ENCODE measurements at places on chromosomes 6 and 20. TPM values are rescaled to one million over a fixed set of nuclear protein-coding genes. Genes with fewer than 3 reads are reported as not detected.
A peak's percentile ranks its signal among the peaks of the same experiment; 100 is the strongest.

Gene TP53RK
- total RNA-seq: 6.4 TPM

Gene MLIP
- 319 TPM for total RNA-seq

Gene HSPA1B
- total RNA-seq: 221 TPM

Gene SMOC2
- total RNA-seq: 37.2 TPM

Gene MUC21
- total RNA-seq: not detected

Gene SLC17A2
- total RNA-seq: not detected

Gene WFDC10B
- not detected for total RNA-seq

Gene LY6G6C
- total RNA-seq: not detected

Gene C6orf15
- total RNA-seq: not detected

Gene OR2B6
- not detected for total RNA-seq

Gene C20orf141
- not detected for total RNA-seq

Gene SLC22A2
- not detected for total RNA-seq

Gene SLC17A1
- not detected for total RNA-seq

Gene RIPPLY2
- total RNA-seq: not detected

Gene LST1
- 5.4 TPM for total RNA-seq

DNA sequence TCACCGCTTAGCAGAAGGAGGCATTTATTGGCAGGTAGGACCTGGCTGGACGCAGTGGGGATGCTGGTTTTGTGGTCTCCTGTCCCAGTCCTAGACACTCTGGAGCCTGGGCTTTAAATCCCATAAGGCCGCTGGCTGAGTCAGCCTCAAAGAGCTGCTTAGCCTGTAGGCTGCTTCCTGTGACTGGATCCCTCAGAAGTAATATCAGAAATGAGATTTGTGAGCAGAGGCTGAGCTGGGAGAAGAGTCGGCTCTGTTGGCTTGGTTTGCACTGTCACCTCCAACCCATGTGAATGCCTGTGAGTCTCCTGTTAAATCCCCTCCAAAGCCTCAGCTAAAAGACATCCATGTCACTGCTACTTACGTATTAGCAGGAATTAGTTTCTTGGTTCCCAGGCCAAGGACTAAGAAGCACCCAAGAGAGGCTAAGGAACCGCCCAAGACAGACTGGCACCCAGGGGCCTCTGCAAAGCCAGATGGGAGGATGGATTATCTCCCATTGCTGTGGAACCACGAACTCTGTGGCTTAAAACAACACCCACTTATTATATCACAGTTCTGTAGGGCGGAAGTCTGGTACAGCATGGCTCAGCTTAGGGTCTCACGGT lies 289.4 kb downstream of the CDC5L start:
- DNase-seq: no peak

DNA sequence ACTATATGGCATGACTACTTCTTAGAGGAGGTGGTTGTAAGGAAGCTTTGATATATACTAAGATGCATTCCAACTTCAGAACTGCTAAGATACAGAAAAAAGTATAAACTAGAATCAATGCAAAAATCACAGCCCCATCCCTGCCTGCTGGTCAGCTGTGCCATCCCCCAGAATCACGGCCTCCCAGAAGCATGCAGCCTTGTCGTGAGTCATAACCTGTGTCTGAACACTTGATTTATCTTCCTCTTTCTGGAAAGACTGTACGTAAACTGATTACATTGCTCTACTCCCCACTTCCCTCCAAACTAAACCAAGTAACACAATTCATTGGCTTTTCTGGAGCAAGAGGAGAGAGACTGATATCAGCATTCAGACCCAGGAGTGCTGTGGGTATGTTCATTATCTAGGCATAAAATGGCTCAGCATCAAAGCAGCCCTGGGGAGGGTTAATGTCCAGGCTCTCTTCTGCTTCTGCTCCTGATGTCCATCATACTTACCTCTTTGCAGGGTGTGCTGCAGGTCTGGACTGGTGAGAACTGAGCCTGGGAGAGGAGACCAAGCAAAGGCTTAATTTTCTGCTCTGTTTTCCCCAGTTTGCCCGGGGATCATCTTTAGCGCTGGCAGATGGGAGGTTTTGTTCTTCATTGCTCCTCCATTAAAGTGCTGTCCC lies 18.4 kb downstream of the SCP2D1 start:
- no peak for DNase-seq

DNA sequence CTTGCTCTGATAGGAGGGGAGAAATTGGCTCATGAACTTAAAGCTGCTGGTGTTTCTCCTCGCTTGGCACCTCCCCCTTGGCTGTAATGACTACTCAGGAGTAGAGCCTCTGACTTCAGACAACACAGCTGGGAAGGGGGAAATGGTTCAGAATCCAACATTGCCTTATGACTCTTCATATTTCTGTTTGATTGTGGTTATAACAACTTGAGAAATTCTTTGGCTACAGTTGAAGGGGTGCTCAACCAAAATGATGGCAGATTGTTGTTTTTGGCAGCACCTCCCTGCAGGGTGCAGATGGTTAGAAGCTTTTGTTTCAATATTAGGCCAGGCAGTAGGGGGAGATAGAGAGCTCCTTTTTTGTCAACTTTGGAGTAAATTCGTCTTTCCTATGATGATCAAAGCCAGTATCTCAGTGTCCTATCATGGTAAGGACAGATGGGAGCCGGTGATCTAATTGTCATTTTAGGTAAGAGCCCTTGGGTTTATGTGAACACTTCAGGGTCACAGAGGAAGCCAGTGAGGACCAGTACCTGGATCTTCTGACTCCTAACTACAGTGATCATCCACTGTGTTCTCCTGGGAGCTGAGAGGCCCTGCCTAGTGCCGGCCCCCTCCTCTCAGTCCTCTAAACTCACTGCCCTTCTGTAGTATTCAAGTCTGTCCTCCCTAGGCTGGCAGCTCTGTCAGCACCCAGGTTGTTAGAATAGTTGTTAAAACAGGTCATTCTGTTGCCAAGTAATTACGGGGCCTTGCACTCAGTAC lies 39.9 kb downstream of the RPRD1B start:
- DNase-seq: no peak

GRCh38 chr6:25363427-25363826 lies 84.3 kb downstream of the CARMIL1 start:
- no peak for DNase-seq

DNA sequence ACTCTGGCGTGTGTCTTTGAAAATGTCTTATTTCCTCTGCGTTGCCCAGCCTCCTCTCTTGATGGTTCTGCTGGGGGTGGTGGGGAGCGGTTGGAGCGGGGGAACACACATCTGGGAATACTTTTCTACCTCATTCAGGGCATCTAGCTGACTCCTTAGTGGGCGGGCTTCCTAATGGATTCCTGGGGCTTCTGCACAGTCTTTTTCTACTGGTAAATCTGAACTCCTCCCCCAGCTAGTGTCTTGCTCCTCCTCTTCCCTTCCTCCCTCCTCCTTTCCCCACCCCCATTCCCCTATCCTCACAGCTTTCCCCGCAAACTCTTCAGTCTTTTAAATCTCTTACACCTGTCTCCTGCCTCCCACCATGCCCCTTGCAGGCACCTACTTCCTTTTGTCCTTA lies 74.4 kb downstream of the PRL start:
- no peak for DNase-seq

GRCh38 chr6:12149944-12150510 lies 137.9 kb downstream of the HIVEP1 start:
- DNase-seq: no peak

DNA sequence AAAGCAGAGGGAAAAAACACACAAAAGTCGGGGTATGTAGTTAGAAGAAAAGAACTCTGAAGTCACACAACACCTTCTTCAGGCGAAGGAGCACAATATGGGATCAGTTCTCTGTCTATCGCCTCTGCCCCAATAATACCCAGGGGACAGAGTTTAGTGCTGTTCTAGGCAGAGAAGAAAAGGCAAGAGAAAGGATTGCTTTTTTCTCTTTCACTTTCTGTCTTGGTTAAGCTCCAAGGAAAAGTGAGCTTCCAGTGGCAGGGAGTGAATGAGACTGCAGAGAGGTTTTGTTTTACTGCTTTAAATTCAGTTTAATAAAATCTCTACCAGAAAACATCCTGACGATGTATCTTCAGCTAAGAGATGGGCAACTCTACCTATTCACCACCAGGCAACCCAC lies 86.6 kb upstream of the STXBP5 start:
- no peak for DNase-seq

DNA sequence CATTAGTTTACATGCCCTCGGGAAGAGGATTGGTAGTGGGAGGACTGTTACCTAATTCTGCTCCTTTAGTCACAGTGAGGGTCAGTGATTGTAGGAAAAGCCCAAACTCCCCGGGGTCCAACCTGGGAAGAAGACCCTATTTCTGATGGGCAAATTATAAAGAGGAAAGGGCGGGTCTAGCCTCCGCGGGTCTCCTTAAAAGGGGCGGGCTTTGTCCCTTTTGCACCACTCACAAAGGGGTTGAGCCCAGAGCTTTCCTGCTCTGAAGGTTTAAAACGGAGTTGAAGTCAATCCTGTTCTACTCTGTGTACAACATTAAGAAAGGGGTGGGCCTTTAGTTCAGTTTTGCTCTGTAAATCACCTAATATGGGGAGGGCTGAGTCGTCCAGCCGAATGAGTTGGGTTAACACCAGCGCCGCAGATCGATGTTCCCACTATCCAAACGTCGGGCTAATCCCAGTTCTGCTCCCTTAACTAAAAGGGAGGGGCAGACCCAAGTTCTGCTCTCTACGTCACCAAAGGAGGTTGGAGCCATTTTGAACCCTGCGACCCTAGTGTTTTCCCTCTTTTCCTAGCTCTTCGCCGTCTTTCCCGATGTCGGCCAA lies 920 bp upstream of the RNF5 start:
- no peak for DNase-seq

- DNase-seq: no peak
Measured at GRCh38 chr6:165082636-165083035, 226.8 kb downstream of the C6orf118 start.

- no peak for DNase-seq
Measured at GRCh38 chr6:134065706-134066105, 13.3 kb upstream of the SLC2A12 start.

GRCh38 chr6:98107801-98108200 lies 726.6 kb upstream of the POU3F2 start:
- no peak for DNase-seq

DNA sequence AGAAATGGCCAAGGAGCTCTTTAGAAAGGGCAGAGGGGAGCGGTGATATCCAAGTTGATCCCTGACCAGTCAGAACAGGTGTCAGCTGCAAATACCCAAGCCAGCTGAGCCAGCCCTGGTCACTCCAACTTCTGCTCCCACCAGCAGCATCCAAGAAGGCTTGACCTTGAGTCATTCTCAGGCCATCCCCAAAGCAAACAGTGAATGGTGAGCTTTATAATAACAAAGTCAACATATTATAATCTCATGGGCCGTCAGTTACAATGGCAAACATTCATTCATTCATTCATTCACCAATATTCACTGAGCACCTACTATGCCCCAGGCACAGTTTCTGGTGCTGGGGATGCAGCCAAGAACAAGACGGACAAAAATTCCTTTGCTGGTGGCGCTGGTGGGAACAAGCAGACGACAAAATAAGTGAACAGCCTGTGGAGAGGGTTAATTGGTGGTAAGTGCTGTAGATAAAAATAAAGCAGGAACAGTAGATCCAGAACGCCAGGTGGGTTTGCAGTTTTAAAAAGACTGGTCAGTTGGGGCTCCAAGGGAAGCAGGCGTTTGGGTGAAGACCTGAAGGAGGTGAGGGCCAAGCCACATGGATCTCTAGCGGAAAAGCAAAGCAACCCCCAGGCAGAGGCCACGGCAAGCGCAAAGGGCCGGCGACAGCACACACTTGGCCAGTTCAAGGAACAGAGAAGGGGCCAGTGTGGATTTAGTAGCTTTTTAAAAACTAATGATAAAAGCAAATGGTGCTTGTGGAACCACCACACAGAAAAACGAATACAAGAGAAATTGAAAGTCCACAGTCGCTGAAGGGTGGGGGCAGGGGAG lies 131.8 kb upstream of the PTPN1 start:
- DNase-seq: no peak

DNA sequence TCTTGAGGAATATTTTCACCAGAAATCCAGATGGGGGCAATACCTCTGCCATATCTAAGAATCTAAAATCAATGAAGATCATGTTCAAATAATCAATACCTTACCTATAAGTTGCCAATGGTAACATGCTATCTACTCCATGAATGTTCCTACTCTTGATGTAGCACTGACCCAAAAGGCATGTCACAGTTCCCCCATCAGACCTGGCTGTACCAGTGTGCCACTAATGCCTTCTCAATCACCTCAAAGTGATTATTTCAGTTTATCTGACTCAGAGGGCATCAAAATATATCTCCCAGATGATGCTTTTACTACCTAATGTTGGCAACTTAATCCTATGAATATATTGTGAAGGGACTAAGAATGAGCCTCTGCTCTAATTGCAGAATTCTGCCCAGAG lies 5.5 kb downstream of the PDCD2 start:
- no peak for DNase-seq

DNA sequence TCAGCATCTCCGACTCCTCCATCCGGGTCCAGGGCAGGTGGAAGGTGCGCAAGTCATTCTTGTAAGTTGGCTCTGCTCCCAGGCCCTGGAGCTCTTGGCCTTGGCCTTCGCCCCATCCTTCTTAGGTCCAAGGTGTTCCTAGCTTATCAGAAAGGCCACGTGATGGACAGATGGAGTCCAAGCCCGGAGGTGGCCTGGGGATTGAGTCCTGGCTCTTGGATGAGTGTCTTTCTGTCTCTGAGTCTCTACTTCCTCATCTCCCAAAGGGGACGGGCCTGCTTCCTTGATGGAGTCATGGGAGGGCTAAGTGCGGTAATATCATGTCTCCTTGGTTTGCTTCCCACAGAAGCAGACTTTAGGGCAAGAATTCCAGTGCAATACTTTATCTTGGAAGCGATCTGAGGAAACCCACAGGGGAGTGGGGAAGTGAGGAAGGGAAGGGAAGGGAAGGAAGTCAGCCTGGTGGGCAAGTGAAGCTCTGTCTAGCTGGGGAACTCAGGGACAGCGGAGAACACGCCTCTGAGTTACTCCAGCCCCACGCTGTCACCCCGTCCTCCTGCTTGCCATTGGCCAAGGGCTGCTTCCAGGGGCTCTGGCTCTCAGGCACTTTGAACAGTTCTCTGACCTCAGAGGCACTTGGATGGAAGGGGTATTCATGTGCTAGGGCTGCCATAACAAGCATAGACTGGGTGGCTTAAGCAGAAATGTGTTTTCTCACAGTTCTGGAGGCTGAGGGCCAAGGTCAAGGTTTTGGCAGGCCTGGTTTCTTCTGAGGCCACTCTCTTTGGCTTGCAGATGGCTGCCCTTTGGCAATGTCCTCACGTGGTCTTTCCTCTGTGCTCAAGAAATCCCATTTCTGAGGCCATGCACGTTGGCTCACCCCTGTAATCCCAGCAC lies 4.8 kb downstream of the LBP start:
- no peak for DNase-seq

GRCh38 chr6:13077117-13077516 lies 251.2 kb downstream of the TBC1D7 start:
- DNase-seq: no peak

DNA sequence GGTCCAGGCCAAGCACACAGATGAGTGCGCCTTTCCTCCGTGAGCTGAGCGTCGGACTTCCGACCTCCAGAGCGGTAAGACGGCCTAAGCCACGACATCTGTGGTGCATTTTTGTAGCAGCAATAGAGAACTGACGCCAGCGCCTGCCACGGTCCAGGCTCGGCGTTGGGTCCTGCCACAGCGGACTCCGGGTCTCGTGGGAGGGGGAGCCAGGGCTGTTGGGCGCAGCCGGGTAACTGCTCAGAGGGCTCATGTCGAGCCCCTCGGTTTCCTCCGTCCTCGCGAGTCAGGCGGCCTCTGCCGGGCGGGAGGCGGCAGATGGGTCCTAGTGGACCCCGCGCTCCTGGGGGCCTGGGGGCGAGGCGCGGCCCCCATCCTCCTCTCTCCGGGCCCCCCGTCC lies 216.1 kb downstream of the QKI start:
- peak; percentile 26 for DNase-seq

- no peak for DNase-seq
Measured at GRCh38 chr6:100023798-100024197, 29.8 kb upstream of the MCHR2 start.
